ENCODE measurements at places on chromosomes 13 and 19.

- DNase-seq: no peak
These were observed 457.6 kb upstream of the SLC10A2 start for GRCh38 chr13:103523858-103524257.

DNA sequence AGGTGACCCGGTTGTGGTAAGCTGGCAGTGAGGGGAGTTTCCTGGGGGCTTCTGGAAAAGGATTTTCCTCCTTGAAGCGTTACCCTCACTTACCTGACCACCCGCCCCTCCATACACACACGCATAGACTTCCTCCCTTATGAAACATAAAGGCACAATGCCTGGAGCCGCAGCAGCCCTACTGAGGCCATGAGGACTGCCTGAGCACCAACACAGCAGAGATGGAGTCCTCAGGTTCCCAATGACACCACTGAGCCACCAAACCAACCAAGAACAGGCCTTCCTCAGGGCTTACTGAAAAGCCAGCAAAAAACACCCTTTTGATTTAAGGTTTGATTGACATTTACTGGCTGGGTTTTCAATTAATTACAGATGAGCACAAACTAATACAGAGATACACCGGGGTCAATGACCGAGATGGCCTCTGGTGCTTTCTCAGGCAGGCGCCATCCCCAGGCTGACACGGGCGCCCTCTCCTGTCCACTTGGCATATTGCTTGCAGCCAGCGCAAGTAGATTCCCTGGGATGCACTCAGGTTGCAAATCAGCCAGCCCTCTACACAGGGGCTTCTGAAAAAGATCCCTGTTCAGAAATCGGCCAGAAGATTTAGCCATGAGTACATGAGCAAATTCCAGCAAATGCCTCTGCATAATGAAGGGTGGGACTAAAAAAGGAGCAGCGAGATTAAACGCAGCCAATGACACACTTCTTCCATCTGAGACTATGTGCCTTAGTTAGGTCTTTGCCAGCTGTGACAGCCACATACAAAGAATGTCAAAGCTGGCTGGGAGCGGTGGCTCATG lies 14.8 kb downstream of the OPA3 start:
- DNase-seq: no peak

- no peak for DNase-seq
These were observed 12.0 kb downstream of the B3GNT8 start for GRCh38 chr19:41415154-41415571.

DNA sequence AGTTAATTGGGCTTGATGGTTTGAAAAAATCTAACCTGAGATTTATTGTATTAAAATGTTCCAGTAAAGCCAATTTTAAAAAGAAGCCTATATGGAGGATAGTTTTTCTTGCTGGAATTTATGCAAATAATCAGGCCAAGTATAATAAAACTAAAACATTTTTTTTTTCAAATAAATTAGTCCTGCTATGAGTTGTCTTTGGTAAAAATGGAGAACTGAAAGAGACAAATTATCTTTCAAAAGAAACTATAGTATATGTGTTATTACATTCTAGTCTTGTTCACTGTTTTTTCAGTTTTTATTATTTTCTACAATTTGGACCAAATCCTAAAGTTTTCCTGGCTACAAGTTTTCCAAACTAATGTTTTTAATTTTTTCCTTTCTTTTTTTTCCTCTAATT lies 468.9 kb downstream of the UQCRFS1 start:
- DNase-seq: no peak

DNA sequence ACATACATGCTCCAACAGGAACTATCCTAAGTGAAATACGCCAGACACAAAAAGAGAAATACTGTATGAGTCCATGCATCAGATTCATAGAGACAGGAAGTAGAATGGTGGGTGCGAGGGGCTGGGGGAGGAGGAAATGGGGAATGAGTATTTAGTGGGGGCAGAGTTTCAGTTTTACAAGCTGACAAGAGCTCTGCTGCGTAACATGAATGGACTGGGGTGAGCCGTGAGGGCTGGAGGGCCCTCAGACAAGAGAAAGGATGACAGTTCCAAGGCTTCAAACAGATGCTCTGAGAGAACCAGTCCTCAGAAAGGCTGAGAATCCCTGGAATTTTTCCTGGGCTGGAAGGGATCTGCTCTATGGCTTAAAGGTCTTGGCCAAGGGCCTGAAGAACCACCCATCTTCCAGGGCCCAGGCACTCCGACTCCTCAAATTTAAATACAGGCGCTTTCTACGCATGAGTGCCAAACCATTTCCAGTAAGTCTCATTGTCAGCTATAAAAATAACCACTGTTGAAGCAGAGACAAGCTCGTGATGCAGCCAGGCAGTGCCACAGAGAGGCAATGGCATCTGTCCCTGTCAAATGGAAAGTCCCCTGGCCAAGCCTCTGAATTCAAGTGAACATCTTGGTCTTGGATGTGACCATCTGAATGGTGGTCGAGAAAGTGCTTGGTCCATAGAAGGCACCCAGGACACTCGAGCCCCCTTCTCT lies 17.5 kb downstream of the KLF2 start:
- no peak for DNase-seq

DNA sequence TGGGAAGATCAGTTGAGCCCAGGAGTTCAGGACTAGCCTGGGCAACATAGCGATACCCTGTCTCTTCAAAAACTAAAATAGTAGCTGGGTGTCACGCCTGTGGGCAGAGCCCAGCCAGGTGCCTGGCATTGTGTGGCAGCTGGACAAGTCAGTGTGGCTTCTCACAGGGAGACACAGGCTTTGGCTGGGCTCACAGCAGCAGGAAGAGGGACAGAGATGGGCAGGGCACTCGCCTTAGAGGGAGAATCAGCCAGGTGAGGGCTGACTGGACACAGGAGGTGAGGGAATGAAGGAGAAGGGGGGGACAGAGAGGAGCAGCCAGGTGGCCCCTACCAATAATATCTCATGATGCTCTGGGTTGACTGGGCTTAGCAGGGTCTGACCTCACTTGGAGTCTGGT lies 3.3 kb downstream of the FAM32A start:
- DNase-seq: no peak

DNA sequence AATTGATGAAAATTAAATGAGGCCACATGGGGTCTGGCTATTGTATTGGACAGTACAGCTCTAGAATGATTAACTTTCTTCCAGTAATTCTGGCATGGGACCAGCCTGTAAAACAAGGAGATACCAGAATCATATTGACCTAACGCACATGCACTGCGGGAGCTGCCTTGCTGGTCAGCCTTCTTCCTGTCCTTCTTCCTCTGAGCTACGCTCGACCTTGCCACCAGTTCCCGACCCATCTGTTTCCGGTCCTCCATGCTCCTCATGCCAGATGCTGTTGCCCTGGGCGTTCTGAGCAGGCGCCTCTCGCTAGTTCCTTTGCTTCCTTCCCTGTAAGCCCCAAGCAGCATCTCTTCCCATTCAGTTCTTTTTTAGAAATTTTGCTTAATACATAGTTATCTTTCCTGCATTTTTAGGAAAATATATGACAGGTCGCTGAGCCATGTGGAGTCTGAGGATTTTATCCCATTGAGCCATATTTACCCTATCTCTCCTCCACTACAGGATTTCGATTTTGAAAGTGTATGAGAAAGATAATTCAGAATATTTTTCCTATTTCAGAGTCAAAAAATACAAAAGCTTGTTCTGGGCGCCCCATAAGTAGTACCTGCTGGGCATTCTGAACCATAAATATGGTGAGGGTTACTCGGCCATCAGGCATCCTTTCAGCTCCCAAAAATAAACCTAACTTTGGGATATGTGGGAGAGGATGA lies 38.6 kb downstream of the TNFRSF19 start:
- DNase-seq: no peak

DNA sequence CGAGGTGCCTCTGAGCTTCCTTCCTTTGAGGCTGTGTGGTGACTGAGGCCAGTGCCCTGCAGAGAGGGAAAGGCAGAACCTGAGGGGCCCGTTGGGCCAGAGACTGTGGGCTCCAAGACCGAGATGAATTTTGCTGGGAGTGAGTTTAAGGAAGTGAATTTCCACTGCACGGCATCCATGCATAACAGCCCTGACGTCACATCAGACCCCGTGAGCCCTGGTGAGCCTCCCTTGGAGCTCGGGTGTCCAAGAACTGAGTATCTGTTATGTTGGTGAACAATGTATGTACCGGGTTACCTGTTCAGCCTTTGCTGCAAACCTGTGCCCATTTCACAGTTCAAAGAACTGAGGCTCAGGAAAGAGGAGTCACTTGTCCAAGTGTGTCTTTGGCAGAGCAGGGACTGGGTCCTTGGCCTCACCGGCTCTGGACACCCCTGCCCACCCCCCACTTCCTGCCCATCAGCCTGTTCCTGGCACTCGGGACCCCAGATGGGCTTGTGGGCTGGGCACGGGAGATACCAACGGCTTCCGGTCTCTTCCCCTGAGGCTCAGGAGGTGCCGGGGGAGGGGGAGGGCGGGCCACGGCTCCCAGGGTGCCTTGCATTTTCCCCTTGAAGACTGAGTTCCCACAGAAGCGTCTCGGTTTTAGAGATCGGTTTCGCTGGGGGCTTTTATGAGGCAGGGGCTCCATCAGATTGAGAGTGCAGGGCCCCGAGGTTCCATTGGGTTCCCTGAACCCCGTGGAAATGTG lies 33.7 kb downstream of the NFILZ start:
- no peak for DNase-seq

DNA sequence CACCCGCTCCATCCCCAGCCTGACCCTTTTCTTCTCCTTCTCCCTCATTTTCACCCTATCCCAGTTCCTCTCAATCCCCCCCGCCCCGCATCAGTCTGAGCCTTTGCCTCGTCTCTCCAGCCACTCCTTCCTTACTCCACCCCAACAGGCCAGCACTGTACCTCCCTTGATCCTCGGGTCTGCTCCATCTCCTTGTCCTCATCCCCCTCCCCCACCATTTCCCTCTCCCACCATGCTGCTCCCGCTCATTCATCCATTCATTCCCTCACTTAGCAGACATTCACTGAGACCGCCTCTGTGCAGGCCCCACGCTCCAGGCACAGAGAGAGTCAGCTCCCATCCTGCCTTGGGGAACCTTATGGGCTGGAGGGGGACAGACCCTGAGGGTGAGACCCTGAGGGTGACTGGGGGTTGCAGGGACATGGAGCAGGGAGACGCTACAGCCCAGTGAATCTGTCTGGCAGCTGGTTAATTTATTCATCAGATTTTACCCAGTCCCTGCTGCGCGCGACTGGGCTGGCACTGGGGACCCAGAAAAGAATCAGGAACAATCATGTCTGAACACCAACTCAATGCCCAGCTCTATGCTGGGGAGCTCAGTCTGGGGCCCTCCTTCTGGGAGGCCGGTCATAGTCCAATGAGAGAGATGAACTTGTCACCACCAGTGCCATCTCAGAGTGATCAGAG lies 881 bp downstream of the ARHGAP33 start:
- DNase-seq: no peak

DNA sequence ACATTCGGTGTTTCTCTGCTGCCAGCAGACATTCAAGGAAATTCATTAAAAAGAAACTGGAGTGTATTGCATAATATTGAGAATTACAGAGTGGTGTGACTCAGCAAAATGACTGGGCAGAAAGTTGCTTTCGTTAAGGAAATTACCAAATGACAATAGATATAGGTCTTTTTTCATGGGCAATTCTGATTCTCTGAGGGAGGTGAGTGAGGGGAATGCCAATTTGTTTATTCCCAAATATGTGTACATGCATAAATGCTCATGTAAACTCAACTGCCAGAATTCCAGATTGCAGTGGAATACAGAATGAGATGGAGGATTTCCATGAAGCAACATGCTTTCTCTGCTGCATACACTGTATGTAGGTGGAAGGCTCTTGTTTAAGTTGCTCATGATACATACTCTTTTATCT lies 1730.1 kb downstream of the SLITRK5 start:
- no peak for DNase-seq

- DNase-seq: no peak
These were observed 396.9 kb downstream of the MYO16 start for GRCh38 chr13:109026266-109026665.

DNA sequence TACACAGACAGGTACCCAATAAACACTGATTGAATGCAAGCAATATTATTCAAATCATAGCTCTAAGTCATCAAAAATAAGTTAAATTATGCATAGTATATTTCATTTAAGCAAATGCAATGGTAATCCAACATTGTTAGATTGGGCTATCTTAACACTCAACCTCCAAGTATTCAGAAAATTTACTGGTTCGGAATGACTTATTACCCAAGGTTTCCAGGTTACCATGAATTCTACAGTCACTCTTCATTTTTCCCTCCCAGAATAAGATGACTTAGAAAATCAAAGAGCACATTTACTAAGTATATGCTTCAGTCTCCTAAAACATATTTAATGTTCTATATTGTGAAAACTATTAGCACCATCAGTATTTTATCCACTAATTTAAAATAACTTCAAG lies 6.0 kb downstream of the UBL3 start:
- no peak for DNase-seq

GRCh38 chr19:55678121-55678671 lies 3.2 kb downstream of the EPN1 start:
- no peak for DNase-seq

DNA sequence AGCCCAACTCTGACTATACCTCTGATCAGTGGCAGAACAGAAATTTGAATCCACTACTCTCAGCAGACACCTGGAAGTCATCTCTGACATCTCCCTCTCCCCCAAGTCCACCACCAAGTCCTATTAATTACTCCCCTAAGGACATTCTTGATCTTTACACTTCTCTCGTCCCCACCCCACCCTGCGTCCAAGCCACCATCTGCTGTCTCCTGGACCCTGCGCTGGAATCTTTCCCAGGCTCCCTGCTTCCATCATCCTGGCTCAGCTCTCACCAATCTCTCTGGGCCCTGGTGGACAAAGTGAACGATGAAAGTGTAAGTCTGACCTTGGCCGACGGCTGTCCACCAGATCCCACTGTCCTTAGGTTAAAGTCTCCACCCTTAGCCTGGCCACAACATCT lies 145.6 kb upstream of the GJB6 start:
- DNase-seq: no peak

DNA sequence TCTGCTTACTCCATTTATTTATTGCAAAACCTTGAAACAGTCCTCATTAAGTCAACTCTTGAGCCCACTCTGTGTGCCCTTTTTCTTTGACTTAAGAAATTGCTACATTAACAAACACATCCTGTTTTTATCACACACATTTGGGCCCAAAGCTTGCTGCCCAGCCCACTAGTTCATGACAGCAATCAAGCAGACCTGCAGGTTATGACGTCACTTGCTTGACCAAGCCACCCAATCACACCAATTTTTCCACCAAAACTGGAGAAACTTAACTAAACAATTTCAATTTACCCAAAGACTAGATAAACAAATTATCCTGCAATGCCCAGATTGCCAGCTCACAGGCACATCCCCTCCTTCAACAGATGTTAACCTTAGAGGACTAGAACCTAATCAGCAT lies 120.7 kb downstream of the ZNF429 start:
- DNase-seq: no peak

Measured in left renal cortex interstitium (tissue), 4 donors.